ENCODE measurements at places on chromosomes 11 and 22.

DNA sequence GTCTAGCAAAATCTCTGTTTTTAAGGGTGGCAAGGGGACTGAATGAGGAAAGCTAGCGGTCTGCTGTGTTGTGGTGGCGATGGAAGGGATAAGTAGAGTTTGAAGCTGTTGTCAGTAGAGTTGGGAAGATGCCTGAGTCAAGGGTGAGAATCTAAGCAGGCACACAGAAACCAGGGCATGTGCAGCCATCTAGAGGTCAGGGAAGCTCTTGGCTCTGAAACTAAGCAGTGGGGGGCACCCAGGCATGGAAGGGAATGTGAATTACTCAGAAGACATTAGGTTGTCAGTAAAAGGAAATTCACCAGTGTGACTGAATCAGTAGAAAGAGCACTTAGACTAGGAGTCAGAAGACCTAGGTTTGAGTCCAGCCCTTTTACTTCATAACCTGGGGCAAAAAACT is 15.4 kb downstream of the BMAL1 start:
- no peak for DNase-seq

DNA sequence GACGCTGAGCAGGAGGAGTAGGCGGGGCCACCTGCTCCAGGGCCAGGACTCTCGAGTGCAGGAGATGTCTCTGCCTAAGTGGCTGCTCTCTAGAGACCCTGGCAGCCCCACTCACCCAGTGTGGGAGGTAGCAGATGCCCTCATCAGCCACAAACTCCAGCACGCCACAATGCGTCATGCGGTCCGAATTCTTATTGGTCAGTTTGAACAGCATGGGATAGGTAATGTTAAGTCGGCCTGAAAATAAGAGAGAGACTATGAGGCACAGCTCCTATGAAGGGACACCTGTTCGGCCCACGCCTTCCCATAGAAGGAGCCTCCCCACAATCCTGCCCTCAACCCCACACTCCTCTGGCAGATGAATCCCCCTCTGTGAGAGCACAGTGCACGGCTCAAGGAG is 7.4 kb downstream of the UFD1 start:
- DNase-seq, result no peak

GRCh38 chr11:76523786-76524436 is 79.1 kb downstream of the EMSY start:
- no peak for DNase-seq

GRCh38 chr11:48087974-48088681 is 107.8 kb downstream of the PTPRJ start:
- DNase-seq, result no peak

GRCh38 chr11:42778193-42778592 is 533.6 kb upstream of the API5 start:
- no peak for DNase-seq

GRCh38 chr11:70303070-70303469 is 32.6 kb downstream of the PPFIA1 start:
- DNase-seq, result no peak

GRCh38 chr11:45475173-45475572 is 189.0 kb upstream of the SYT13 start:
- DNase-seq, result no peak

DNA sequence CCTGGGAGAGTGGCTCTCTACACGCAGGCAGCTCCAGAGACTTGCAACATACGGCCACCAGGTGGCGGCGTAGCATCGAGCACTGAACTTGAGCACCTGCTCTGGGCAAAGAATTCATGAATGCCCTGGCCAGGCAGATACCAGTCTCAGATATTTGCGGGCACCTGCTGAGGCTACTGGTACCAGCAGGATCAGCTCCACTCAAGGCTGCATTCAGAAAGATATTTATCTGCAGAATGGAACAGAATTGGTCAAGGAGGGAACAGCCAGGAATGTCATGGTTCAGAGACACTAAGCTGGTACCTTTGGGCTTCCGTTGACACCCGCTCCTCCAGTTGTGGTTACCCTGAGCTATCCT is 10.8 kb upstream of the CCDC86 start:
- DNase-seq, result peak; percentile 71

- DNase-seq, result no peak
These were observed 82.3 kb downstream of the ABTB2 start for GRCh38 chr11:34275486-34275885.

DNA sequence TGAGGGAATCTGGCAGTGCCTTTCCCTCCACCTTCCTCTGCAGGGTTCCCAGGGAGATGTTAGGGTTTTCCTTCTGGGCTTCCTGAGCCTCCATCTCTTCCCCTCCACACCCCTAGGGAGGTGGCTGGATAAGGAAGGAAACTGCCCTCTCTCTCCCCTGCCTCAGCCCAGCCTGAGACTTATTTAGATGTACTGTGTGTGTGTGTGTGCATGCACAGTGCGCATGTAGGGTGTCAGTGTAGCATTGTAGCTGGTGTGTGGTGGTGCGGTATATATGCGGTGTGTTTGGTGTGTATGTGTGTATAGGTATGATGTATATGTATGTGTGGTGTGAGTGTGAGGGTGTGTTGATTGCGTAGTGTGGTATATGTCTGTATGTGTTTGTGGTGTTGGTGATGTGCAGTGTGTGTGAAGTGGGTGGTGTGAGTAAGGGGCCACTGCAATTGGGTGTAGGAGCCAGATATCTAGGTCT is 1.5 kb downstream of the FXYD6 start:
- DNase-seq, result no peak

GRCh38 chr11:128936606-128937251 is 5.9 kb downstream of the TP53AIP1 start:
- DNase-seq, result no peak
